ENCODE measurements at places on chromosomes 1 and 21. TPM values are rescaled to one million over a fixed set of nuclear protein-coding genes. Genes with fewer than 3 reads are reported as not detected.

- no peak for DNase-seq
Measured at GRCh38 chr1:175423605-175424004, 231.0 kb upstream of the KIAA0040 start.

DNA sequence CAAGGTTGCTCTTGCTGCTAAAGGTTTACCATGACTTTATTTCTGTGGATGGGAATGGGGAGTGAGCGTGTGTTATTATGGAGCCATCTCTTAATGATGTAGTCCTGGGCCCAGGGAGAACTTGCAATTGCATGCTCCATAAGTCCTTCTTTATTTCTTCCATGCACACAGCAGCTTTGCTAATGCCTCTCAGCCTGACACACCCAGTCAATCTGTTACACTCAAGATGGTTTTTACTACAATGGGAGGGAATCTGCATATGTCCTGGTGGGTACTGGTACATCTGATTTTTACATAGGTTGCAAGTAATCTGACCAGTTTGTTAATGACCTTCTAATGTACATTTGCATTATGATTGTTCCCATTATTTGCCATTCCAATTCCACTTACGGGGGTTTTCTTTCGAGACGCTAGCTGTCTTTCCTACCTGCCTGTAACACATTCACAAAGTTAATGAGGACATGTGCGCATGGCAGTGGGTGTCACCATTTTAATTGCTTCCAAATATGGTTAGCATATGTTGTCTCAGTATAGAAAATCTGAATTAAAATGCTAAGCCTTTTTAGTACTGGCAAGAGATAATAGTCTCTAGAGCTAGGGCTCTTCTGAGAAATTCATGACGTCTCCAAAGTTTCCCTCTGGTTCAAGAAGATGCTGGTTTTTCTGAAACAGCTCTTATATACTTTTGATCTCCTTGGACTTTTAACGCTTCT is 188.2 kb downstream of the GRIK1 start:
- DNase-seq, result no peak

DNA sequence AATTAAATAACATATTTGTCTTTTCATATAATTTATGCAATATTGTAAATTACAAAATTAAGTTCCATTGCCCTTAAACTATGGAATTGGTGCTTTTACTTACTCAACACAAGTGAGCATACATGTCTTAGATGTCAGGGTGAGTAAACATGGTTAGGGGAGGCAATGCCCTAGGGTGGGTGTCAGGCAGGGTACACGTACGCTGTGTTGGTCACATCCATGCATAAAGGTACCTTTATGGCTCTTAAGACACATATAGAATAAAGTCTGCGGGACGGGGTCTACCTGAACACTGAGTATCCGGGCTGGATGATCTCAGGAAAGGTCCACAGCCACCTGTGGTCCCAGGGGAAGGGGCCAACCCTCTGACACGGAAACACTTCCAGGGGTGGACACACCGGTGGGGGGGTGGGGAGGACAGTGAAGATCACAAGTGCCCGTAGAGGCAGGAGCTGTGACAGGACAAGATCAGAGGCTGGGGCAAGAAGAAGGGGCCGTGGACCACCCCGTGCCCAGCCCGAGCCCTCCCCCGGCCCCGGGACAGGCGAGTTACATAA is 720 bp downstream of the LIN9 start:
- DNase-seq, result peak; percentile 9

- no peak for DNase-seq
Measured at GRCh38 chr1:86997538-86997937, 83.1 kb downstream of the HS2ST1 start.

DIO1 gene
- not detected for total RNA-seq

OLFM3 gene
- total RNA-seq, result not detected

FLG2 gene
- 0.36 TPM for total RNA-seq

IFNLR1 gene
- total RNA-seq, result 6.6 TPM

Data from prostate gland (tissue), 2 donors.